ENCODE measurements at places on chromosomes 4 and X.

DNA sequence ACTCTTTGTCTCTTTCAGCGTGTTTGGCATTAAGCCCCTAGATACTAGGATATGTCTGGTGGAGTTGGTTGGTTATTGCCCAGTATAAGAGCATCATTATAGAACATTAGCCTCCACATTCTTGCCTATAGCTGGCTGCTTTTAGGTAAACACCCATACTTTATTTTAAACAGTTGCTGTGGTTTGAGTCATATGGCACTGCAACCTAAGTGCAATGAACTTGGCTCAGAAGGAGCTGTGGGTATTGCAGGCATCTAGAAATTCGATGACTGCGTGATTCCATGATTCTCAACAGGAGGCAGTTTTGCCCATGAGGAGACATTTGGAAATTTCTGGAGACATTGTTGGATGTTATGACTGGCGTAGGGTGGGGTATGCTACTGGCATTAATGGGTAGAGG is 49.5 kb downstream of the DCLK2 start:
- DNase-seq = no peak

- no peak for DNase-seq
Observed at GRCh38 chr4:2940267-2941137, 22.7 kb downstream of the NOP14 start.

DNA sequence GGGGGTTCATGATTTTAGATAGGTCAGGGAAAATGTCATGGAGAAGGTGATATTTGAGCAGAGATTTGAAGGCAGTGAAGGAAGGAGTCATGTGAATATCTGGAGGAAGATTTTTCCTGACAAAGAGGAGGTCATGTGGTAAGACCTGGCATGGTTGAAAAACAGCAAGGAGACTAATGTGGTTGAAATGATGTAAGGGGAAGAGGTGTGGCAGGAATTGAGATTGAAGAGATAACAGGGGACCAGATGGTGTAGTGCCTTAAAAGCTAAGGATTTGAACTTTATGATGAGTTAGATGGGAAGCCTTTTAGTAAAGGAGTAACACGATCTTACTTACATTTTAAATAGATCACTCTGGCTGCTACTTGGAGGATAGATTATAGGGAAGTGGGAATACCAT is 210.9 kb downstream of the RTL9 start:
- peak; percentile 8 for DNase-seq

DNA sequence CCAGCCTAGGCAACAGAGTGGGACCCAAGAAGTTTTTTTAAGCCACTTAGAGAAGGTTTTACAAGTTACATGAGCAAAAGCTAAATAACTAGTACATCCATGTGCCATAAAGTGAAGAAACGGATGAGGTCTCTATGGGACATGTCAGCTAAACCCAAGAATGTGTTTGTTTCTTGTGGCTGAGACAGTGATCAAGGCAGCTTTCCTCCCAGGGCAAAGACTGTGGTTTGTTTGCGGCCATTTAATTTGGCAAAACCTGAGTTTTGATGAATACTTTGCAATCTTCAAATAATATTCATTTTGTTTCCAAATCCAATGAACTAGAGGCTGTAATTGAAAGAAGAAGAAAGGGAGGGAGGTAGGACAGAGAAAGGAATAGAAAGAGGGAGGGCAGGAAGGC is 44.9 kb upstream of the SLC2A9 start:
- no peak for DNase-seq

- no peak for DNase-seq
Observed at GRCh38 chr4:127055357-127055756, 577.4 kb upstream of the INTU start.

DNA sequence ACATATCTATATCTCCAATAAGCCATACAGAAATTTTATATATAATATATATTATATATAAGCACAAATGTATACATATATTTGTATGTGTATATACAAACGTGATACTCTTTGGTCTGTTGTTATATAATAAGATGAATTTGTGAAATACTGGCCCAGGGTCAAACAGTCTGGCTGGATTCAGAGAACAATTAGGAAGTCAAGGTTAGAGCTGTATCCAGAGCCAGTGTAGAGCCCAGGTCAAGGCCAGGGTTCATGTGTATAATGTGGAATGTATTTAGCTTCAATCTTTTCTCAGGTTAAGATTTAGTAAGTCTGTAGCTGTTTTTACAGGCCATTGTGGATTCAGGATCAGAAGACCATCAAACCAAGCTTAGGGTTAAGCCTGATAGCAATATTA is 3.8 kb upstream of the ENOX2 start:
- no peak for DNase-seq

- peak; percentile 51 for DNase-seq
Observed at GRCh38 chr4:137387924-137388323, 144.4 kb downstream of the PCDH18 start.

GRCh38 chrX:111555406-111555958 is 44.0 kb downstream of the SERTM2 start:
- no peak for DNase-seq

DNA sequence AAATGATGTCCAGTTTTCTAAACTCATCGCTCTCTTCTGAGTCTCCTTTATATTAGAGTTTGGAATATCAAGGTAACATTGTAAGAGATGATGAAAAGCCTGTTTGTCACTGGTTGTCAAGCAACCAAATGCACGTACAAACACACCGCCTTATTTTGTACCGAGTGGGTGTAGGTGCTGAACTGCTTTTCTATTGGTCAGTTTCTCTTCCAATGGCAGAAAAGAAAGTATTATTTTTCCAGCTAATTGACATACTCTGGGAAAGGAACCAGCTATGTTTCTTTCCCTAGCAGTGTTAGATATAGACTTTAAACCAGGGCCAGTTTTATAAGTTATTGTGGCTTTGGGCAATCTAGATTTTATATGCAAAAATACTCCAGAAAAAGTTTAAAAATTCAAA is 6.6 kb upstream of the PPM1K start:
- DNase-seq = no peak

- DNase-seq = peak; percentile 13
Observed at GRCh38 chr4:170420255-170420693, 330.5 kb upstream of the AADAT start.

- DNase-seq = no peak
Observed at GRCh38 chrX:19599253-19599652, 83.9 kb upstream of the MAP3K15 start.

DNA sequence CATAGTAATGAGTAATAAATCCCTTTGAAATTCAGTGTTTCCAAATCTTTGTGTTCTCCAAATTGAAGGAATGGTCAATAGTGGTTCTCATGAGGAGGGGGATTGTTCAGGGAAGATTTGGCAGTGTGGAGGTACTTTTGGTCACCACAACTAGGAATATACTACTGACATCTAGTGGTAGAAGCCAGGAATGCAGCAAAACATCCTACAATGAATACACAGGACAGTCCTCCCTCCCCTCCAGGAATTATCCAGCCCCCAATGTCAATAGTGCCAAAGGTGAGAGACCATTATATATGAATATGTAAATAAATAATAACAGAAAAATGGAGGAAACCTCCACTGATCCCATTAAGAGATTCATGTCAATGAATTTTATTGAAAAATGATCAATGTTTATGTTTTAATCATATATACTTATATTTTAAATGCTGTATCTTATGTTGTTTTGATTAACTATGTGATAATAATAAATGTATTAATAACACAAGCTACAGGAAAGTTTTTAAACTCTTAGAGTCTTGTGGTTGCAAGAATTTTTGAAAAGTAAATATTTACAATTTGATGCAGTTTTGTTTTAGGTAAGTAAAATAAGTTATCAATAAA is 14.4 kb upstream of the FAM9A start:
- DNase-seq = peak; percentile 42

GRCh38 chrX:23656091-23656490 is 11.2 kb upstream of the PRDX4 start:
- DNase-seq = no peak

GRCh38 chr4:42122237-42122636 is 30.2 kb downstream of the BEND4 start:
- no peak for DNase-seq

- DNase-seq = no peak
Observed at GRCh38 chr4:38601244-38601915, 62.6 kb upstream of the KLF3 start.

DNA sequence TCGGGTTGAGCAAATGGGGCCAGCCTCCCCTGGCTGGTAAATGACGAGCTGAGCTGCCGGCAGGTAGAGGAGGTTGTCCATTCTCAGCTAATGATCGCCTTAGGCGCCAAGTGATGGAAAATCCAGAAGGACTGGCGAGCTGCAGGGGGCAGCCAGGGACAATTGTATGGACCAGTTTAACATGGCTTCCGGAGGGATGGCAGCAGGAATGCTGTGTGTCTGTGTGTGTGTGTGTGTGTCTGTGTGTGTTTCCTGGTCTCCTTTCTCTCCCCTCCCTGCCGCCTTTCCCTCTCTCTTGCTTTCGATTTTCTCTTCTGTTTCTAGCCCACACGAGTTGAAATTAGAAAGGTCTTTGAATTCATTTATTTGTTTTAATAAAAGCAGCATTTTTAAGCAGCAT is 45.2 kb upstream of the BCOR start:
- no peak for DNase-seq

- DNase-seq = no peak
Observed at GRCh38 chr4:99629962-99630554, 27.6 kb downstream of the C4orf54 start.

DNA sequence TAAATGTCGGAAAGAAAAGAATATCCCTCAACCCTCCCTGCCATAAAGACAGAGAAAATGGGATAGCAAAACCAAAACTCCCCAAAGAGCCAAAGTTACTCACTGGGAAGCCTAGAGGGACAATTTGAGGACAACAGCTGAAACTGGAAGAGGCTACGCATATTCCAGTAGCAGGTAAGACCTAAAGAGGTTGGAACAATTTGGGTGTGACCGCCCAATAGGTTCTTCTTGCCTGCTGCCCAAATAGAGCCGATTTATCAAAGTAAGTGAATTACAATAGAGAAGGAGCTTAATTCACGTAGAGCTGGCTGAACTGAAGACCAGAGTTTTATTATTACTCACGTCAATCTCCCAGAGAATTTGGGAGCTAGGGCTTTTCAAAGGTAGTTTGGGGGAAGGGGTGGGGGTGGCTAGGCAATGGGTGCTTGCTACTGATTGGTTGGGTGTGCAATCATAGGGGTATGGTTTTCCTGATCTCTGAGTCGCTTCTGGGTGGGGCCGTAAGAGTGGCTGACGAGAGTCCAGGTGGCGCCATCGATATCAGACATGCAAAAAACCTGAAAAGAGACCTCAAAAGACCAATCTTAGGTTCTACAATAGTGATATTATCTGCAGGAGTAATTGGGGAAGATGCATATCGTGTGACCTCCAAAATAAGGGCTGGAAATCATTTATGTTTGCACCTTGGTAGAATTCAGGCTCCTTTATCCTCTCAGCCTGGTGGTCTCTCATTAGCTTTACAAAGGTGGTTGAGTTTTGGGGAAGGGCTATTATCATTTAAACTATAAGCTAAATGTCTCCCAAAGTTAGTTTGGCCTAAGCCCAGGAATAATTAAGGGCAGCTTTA is 39.0 kb upstream of the SLC7A3 start:
- no peak for DNase-seq

DNA sequence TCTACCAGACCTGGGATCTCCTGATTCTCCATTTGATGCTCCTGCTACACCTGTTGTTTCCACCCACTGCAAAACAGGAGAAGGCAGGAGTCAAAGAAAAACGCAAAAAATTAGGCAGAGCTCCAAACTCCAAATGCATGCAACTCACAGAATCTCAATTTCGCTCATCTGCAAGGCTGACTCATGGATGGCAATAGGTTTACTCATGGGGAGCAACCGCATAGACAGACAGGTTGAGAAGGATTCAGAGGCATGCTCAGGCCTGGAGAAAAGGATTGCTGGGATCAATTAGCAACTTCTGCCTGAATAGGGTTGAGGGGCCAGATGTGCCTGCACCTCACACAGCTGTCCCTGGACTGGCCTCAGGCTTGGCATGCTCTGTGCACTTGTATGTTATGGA is 231.0 kb downstream of the LDB2 start:
- DNase-seq = peak; percentile 81

DNA sequence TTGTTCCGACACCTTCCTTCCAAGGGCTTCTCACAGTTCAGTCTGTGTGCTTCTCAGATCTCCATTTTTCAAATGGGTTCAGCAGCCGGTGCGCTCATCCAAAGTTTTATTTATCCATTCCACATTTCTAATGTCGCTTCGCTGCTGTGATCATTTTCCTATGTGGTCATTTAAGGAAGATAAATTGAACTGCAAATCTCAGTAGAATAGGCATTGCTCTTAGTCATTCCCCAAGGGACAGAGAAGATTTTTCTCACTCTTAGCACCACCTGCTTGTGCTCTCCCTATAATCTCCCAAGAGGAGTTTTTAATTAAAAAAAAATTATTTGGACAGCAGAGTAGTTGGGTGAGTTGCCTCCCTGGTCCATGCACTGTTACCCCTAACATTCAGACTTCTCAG is 278.9 kb upstream of the GATB start:
- no peak for DNase-seq

GRCh38 chrX:87388381-87388780 is 129.2 kb upstream of the KLHL4 start:
- DNase-seq = no peak

DNA sequence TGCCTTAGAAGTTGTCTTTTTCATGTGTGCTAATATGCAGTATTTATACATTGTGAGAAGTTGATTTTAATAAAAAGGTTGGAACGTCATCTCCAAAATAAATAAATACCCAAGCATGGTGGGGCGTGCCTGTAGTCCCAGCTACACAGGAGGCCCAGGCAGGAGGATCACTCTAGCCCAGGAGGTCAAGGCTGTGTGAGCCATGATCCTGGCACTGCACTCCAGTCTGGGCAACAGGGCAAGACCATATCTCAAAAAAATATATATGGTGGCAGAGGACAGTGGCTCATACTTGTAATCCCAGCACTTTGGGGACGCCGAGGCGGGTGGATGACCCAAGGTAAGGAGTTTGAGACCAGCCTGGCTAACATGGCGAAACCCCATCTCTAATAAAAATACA is 6.4 kb downstream of the SLBP start:
- no peak for DNase-seq

DNA sequence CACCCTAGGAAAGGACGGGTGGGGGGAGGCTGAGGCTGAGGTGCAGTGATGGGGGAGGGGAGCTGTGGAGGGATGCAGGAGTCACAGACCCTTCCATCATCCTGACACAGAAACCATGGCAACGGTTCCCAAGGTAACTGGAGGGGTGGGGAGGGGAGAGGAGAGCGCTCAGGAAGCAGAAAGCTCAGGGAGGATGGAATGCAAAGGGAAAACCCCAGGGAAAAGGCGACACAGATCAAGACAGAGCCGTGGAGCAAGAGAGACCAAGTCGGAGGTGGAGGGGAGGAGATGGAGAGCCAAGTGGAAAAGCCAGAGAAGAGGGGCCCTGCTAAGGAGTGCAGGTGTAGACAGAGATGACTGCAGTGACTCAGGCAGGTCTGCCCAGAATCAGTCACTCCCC is 14.5 kb downstream of the L1CAM start:
- DNase-seq = no peak

DNA sequence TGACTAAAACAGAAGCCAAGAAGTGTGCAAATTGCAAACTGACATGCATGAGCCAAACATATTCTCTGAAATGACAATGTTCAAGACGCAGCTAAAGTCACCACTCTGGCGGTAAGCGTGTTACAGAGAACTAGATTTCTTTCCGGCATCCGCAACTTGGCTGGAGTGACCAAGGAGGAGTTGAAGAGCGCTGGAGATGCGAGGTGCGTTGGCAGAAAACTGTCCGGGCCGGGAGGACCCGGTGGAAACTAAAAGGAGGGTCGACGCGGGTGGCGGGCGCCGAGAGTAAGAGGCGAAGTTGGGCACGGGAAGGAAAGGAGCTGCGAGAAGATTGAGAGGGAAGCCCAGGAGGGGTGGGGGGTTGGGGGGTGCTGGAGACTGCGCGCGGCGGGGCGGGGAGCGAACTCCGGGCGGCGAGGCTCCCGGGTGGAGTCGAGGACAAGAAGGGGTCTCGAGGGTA is 807 bp downstream of the SEL1L3 start:
- peak; percentile 48 for DNase-seq

Measured in GM03348 (cell line).